ENCODE measurements at places on chromosomes 4 and X.

GRCh38 chrX:41692162-41692749 lies 3.5 kb downstream of the GPR34 start:
- no peak for DNase-seq

- DNase-seq, result no peak
These were observed 296.9 kb downstream of the GRID2 start for GRCh38 chr4:92600638-92601037.

- no peak for DNase-seq
These were observed at the start of gene HSD17B13 for GRCh38 chr4:87322754-87323153. Gene HSD17B13, minus strand, starts transcription at chr4:87322882. Its CDS starts 41 bp downstream, at chr4:87322841.

DNA sequence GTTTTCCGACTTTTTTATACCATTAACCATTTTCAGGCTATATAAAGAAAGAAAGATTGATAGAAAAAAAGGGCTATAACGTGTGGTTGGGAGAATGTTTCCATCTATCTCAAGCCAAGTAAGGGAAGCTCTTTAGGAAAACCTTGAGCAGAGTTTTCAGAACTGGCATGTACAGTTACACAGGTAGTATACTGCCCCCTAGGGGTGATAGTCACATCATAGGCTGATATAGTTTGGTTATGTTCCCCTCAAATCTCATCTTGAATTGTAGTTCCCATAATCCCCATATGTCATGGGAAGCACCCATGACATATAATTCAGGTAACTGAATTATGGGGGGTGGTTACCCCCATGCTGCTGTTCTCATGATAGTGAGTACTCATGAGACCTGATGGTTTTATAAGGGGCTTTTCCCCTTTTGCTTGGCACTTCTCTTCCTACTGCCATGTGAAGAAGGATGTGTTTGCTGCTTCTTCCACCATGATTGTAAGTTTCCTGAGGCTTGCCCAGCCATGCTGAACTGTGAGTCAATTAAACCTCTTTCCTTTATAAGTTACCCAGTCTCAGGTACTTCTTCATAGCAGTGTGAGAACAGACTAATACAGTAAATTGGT lies 186.8 kb downstream of the TMA16 start:
- no peak for DNase-seq

- DNase-seq, result no peak
These were observed 243.6 kb downstream of the NPFFR2 start for GRCh38 chr4:72275381-72275780.

- DNase-seq, result no peak
These were observed 7.2 kb upstream of the NEUROG2 start for GRCh38 chr4:112523008-112523721.

DNA sequence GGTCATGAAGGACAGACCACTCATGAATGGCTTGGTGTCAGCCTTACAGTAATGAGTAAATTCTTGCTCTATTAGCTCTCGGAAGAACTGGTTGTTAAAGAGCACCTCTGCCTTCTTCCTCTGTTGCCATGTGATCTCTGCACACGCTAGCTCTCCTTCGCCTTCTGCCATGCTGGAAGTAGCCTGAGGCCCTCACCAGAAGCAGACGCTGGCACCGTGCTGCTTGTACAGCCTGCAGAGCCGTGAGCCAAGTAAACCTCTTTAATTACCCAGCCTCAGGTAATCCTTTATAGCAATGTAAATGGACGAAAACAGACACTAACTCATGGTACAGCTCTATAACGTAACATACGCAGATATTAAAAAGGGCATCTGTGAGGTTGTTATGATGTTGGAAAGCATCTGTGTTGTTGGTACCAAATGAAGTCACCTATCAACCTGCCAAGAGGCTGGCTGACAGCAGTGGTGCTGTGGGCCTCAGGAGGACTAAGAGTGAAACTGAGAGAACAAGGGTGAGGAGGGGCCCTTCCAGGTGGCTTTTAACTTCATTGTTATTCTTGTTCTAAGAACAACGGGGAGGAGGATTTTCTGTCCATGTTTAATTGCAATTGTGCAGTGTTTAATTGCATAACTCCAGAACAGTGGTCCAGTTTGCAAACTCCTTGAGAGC lies 69.2 kb downstream of the CRMP1 start:
- no peak for DNase-seq

GRCh38 chr4:148116969-148117368 lies 325.2 kb downstream of the NR3C2 start:
- no peak for DNase-seq

DNA sequence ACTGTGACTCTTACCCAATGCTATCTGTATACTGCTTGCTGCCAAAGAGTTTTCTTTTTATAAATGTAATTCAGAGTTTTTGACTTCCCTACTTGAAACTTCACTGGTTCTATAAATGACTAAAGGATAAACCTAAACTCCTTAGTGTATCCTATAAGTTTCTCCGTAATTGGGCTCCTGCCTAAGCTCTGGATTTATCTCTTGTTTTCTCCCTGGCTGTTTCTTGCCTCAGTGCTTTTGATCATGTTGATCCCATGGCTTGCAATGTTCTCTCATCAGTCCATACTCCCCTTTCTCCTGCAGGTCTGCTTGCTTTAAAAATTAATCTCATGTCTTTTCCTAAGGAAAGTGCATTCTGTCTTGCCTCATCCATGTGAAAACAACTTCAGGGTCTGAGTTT lies 1543.1 kb upstream of the IGFBP7 start:
- DNase-seq, result no peak

- no peak for DNase-seq
These were observed 21.1 kb downstream of the MAGEB16 start for GRCh38 chrX:35819241-35819640.

- DNase-seq, result no peak
These were observed 84.0 kb upstream of the GRPR start for GRCh38 chrX:16039363-16039762.

GRCh38 chr4:70505151-70505748 lies 13.1 kb upstream of the AMTN start:
- no peak for DNase-seq

- DNase-seq, result no peak
These were observed 43.9 kb upstream of the CCDC149 start for GRCh38 chr4:24956763-24957162.

DNA sequence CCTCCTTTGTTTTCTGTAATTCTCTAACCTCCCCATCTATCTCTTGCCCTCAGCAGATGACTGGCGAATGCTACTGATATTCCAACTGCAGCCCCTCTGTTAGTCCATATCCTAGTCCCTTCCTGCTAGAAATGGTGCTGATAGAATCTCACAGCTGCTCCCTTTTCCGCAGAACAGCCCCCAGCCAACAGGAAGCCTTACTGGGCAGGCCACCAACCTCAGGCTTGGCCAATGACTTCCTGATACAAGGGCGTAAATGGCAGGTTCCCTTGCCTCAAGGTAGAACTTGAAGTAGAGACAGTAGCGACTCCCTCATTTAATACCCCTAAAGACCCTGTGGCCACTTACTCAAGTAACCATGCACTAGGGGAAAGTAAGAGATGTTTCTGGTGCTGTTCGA lies 26.7 kb upstream of the SLC2A9 start:
- DNase-seq, result no peak

DNA sequence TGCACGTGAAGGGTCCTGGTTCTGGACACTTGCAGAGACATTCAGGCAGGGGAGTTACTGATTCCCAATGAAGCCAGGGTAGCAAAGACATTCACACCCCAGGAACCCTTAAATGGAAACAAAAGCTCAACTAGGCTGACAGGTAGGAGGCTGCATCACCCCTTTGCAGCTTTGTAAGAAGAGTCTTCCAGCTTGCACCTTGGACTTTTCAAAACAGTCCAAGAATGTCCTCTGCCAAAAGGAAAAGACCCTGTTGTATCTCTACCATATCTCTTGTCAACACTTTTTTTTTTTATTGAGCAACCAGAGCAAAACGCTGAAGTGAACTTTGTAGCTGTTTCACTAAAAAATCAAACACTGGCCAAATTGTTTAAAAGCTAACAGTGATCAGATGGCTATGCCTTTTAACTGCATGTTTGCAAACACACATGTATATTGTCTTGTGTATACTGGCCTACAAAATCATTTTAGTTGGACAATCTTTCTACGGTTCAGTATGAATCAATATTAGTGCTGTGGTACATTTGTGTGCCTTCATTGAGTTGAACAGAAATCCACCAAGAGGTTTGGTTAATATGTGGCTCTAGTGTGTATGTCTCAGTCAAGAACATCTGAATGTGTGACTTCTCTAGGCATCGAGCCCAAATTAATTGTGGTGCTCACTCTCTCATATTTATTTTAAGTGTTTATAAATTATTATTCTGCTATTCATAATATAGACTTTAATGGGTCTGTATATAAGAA lies 18.5 kb upstream of the WWC2 start:
- DNase-seq, result no peak

- DNase-seq, result no peak
These were observed 72.8 kb upstream of the NEIL3 start for GRCh38 chr4:177236886-177237285.

DNA sequence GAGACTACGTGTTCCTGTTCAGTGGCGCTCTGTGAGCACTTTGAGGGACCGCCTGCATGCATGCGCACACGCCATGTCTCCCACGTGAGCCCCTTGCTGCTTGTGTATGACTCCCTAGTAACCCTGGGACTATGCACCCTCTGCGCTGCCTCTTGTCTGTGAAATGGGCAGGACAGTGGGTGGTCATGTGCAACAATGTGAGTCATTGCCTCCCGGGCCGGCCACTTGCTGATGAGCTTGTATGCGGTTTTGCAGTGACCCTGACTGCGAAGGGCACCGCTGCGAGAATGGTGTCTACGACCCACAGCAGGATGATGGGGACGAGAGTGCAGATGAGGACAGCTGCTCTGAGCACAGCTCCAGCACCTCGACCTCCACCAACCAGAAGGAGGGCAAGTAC lies 61.4 kb downstream of the TNIP2 start:
- DNase-seq, result no peak

DNA sequence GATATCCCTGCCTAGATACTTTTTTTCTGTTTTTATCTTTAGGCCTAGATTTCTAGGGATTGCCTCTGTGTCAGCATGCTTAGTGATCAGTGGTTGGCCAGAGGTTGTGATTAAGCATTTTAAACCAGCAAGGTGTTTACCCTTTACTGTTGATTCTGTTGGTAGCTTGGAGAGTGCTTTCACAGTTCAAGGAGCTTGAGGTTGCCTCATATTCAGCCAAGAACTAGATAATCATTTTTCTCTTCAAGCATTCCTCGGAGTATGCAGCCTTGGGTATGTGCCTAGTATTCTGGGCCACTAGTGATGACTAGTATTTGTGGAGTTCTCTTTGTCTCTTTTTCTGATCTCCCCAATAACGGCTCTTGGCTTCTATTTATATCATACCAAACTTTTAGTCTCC lies 20.4 kb downstream of the APOOL start:
- DNase-seq, result no peak

GRCh38 chr4:152304220-152304619 lies 231.7 kb downstream of the FBXW7 start:
- no peak for DNase-seq

- no peak for DNase-seq
These were observed 48.1 kb downstream of the NPY1R start for GRCh38 chr4:163284304-163284703.

DNA sequence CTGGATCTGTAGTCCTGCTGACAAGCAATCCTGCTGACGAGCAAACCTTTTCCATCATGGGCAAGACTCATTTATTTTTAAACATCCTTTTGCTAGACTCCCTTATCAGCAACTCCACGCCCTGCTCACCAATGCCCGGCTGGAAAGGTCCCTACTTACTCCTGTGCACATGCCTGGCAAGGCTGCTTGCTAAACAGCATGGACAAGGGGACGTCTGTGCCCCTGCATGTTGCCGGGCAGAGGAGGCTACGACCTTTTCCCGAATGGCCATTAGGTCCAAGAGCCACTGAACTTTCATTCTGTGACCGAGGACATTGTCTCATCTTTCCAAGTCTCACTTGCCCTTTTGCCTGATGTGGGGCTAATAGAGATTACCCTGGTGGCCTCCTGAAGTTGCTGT lies 98.6 kb downstream of the MGST2 start:
- DNase-seq, result no peak

DNA sequence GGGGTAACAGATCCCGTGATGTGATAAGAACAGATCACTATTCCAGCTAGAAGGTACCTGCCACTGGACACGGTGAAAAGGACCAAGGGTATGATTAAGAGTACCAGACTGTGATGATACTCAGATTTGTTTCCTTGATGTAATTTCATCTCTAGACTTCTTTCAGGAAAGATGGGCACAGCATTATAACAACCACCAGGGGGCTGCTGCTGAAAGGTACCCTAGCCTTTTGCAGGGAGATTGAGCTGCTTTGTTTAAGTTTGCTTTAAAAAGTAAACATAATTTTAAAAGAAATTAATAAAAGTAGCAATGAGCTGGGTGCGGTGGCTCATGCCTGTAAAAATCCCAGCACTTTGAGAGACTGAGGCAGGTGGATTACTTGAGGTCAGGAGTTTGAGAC lies 145.4 kb downstream of the EMCN start:
- no peak for DNase-seq

- DNase-seq, result no peak
These were observed at the start of gene TMPRSS11E for GRCh38 chr4:68447201-68447600. Gene TMPRSS11E, plus strand, starts transcription at chr4:68447463. Its CDS starts 50 bp downstream, at chr4:68447513.

GRCh38 chr4:180086480-180087190 lies 2156.6 kb upstream of the TENM3 start:
- no peak for DNase-seq

DNA sequence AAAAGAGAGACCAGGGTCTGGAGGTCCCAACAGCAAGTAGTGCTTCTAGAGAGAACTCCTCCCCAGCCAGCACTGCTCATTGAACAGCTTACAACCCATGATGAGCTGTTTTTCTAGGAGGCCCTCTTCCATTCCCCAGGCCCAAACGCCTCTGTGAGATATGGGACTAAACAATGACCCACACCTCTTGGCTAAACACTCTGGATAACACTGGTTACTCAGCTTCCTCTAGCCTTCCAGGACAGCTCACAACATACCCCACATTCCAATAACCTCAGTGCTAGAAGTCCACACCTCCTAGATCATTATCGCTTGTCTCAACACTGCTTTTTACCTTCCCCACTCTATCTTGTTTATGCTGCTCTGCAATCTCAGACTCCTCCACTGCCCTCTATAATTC lies 35.4 kb upstream of the PGRMC2 start:
- no peak for DNase-seq

DNA sequence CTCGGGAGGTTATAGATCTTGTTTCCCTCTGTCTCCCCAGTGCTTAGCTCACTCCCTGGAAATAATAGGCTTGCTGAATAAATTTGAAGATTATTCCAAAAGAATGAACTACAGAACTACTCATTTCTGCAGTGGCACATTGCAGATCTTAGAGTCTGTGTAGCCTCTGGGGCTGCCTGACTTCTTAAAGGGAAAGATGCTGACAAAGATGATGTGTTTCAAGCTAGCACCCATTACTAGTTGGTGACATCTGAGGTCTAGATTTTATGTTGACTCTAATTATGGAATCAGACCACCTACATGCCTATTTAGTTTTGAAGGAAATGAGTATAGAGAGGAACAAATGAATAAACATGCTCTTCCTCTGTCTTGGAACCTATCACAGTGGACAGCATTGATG lies 123.7 kb upstream of the KCNIP4 start:
- no peak for DNase-seq

Measured in activated CD8-positive, alpha-beta memory T cell treated with anti-CD3 and anti-CD28 coated beads for 48 hours (primary cell).